ENCODE measurements at places on chromosomes 2 and 18.

- no peak for DNase-seq
These were observed 307.5 kb downstream of the GULP1 start for GRCh38 chr2:188599140-188599539.

- peak; percentile 22 for DNase-seq
These were observed 112.2 kb downstream of the OSBPL6 start for GRCh38 chr2:178306352-178307073.

DNA sequence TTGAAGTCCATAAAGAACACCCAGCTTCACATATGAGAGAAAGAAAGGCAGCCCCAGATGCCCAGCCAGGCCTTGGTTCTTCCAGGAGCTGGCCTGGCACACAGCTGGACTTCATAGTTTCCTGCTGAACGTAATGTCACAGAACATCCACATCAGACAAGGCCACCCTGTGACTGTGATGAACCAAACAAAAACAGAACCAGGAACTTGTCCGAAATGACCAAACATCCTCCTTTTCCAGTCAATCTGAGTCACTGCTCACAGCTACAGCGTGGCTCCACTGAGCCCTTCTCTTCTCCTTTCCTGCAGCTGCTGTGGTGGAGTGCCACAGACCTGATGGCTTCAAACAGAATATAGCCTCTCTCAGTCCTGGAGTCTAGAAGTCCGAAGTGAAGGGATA lies 45.4 kb upstream of the PAPOLG start:
- DNase-seq, result no peak

GRCh38 chr2:236899950-236900640 lies 185.6 kb upstream of the COPS8 start:
- DNase-seq, result no peak

DNA sequence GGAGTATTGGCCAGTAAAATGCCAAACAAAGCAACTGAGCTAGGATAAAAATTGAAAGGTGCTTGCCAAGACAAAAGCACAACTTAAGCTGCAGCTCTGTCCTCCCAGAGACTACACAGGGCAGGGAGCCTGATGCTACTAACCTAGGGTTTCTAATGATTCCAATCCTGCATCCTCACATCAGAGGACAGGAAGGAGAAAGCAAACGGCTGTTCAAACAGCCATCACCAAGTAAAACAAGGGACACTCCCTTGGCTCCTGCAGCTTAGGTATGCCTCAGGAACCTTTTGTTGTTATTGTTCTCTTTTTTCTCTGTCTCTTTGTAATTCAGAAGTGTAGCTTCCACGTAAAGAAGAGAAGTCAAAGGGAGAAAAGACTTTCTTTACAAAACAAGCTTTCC lies 99.5 kb downstream of the TCF4 start:
- DNase-seq, result no peak

DNA sequence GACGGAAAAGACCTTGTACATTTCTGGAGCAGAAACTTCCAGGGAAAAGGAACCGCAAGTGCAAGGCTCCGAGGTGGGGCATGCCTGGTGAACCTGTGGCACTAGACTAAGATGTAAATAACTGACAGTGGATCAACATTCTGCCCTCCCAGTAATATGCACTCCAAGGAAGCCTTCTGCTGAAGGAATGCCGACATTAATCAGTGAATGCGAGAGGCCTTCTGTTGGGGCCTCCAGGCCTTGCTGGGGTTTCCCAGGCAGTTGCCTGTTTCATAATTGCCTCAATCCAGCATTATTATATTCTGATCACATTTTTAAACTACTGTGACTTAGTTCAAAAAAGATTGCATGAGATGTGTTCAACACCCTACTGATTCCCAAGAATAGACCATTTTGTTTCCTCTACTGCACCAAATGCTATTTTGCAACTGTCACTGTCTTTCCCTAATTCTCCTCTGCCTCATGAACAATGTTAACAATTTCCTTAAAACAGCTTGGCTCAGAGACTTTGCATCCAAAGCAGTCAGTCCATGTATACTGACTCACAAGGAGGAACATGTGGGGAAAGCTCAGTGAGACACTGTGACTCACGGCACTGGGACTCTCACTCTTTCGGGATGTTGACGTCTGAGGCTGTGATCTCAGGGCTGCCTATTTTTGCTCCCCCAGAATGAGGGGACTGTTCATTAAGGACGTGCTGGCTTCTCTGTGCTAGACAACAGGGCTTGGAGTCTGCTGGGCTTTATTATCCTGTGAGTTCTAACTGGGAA lies 10.5 kb upstream of the DSG2 start:
- DNase-seq, result no peak

DNA sequence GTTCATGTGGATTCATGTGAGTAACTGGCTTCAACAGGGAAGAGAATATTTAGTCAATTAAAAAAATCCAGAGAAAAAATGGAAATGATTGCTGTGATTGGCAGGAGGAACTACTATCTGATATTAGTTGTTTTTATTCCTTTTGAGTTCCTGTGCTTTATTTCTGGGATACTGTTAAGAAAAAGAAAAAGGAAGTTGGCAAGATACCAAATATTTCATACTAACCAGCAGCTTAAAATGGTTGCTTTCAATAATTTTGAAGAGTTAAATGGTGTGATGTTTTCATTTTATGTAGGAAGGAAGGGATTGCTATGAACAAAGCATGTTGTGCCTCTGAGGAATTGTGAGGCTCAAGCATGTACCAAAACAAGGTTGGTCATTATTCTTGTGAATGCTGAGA lies 8.1 kb upstream of the MTX2 start:
- DNase-seq, result no peak

GRCh38 chr2:186546846-186547245 lies 43.0 kb upstream of the ITGAV start:
- DNase-seq, result no peak

DNA sequence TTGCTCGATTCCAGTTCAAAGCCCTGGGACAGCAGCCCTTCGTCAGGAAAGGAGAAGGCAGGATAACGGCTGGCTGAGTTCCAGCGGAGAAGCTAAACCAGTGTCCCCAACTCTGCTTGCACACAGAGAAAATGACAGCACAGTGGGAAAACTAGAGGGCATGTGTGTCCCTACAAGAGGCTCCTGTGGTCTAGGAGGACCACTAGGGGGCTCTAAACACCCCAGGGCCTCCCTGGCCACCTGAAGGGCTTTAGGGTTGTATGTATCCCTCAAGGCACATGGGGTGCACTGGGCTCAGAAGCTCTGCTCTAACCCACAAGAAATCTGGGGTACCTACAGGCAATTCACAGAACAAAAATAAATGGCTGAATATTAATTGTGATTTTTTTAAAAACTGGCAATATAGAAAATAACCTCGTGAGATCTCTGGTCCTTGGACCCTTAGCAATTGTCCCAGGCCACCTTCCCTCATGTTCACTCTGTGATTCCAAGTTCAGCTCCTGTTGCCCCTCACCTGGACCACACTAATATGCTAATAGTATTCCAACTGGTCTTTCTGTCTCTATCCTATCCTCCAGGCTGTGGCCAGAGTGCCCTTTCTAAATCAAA lies 17.5 kb downstream of the STAT1 start:
- no peak for DNase-seq

GRCh38 chr2:222566229-222566628 lies 89.7 kb downstream of the FARSB start:
- DNase-seq, result no peak

DNA sequence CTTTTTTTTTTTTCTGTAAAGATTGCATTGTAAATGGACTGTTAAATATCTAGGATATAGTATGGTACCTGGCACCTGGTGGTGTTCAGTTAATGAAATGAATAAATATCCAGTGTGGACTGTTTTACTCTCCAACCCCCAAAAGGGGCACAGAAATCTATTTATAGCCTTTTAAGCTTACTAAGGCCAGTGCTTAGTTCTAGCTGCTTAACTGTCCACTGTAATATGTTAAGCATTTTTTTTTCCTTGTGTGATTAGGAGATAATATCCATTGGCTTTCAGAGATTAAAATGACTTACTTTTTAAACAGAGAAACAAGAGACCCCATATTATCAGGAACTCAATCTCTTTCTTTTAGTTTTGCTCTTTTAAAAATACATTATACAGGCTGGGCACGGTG lies 84.4 kb downstream of the ZNF532 start:
- no peak for DNase-seq

DNA sequence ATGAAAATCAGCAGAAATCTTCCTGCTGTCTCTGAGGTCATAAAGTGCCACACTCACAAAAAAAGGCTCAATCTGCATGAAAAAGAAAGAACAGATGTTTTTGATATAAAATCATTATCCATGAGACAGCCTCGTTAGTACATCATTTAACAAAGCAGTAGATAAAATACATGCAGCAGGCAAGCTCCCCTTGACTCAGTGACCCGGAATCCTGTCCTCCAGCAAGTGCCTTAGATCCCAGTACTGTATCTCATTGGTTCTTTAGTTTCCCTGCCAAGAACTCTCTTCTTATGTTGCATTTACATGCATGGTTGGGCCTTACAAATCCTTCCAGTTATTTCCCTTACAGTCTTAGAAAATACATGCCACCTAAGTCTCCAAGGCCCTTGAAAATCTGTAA lies 148.9 kb upstream of the CCDC195 start:
- no peak for DNase-seq

GRCh38 chr2:191851158-191851557 lies 4.3 kb upstream of the CAVIN2 start:
- no peak for DNase-seq

DNA sequence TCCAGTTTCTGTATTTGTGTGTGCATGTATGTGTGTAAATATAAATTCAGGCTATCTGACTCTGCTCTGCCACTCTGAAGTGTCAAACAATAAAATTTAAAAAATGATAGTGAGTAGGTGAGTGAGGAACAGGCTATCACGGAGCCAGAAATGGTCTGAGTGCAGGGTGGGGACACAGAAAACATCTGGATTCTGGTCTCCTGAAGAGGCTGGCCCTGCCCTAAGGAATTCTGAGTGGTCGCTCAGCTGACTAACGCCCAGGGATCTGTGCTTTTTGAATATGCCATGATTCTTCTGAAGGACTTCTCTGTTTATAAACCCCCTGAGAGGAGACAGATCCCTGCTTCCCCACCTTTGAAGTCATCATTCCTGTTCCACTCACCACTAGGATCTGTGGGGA lies 353.9 kb upstream of the GYPC start:
- no peak for DNase-seq

- no peak for DNase-seq
These were observed 55.7 kb downstream of the RTP5 start for GRCh38 chr2:241925277-241925676.

DNA sequence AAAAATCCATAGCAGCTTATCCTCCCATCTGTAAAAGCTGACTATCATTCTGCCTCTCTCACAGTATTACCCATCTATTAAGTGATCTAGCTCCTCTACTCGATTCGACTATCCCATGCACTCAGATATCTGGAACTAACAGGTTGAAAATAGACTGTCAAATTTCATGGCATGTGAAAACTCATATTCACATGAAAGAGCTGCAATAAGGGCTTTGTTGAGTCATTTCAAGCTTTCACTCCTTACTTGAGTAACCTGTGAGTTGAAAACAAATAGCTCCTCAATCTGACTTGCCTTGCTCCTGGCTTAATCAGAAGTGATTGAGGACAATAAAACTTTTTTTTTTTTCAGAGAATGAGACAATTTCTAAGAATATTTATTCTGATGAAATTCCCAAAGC lies 192.4 kb upstream of the ERBB4 start:
- peak; percentile 53 for DNase-seq

GRCh38 chr2:162212366-162212765 lies 30.9 kb downstream of the FAP start:
- DNase-seq, result no peak

- no peak for DNase-seq
These were observed 15.5 kb upstream of the MSH6 start for GRCh38 chr2:47767497-47767844.

DNA sequence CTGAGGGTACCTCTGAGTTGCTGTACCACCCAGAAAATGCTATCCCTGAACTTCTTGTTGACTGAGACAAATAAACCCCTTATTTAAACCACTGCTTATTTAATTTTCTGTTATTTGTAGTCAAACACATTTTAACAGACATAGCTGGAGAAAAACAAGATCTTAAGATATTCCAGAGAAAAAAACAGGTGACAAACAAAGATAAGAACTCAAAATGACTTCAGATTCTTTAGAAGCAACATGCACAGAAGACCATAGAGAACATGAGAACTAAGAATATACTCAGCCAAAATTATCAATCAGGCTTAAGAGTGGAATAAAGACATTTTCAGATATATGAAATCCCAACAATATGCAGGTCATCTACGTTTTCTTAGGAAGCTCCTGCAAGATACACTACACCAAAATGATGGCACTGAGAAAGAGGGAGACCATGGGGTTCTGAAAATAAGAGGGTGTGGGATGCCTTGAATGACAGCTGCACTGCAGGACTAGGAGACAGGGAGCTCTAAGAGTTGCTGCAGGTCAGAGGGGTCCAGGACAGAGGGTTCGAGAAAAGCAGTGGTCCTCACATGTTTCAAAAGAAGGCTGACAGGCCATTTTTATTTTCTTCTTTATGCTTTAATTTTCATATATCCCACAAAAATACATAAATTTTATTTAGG lies 38.4 kb downstream of the ADAM17 start:
- no peak for DNase-seq

GRCh38 chr2:176902454-176902853 lies 310.1 kb upstream of the HNRNPA3 start:
- no peak for DNase-seq

- DNase-seq, result no peak
These were observed 1.7 kb downstream of the TMSB10 start for GRCh38 chr2:84906900-84907714.

DNA sequence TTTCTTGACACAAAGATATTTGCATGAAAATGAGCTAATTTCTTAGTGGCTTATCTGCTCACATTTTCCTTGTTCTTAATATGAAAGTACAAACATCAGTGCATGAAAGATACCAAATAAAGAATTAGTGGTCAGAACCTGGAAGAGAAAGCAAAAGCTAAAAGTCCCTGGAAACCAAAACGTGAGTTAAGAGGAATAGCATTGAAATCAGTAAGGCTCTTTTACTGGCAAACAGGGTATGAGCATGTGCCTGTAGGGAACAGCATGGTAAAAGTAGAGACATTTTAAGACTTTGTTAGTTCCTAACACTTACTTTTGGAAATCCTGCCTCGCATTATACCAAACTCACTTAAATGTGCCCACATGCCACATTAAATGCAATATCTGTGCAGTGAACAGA lies 31.9 kb upstream of the CWC22 start:
- no peak for DNase-seq

- no peak for DNase-seq
These were observed 2.1 kb downstream of the GCG start for GRCh38 chr2:162149940-162150339.
